Transverse colon (tissue), 4 donors: ENCODE measurements at places on chromosomes 13 and 19. TPM values are rescaled to one million over a fixed set of nuclear protein-coding genes. Genes with fewer than 3 reads are reported as not detected.

DNA sequence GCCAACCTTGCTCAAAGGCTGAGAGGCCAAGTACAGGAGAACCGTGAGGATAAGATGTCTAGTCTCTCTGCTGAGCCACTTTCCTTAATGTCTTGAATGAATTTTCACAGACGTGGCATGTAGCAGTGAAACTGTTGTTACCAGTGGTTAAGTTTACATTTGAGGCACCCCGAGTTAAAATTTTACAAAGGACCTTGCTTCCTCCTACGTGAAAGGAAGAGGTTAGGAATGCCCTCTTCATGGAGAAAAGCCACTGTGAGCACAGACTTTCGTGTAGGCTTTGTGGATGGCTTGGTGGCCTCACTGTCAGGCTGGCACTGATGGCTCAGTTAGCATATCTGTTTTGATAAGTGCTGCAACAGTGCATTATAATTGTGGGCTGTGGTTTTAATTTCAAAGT is 2.7 kb downstream of the GJB2 start:
- DNase-seq, result no peak
- H3K4me1 ChIP-seq, result peaks cover 34% of the 10 kb centered on the region
- no peak overlapping the region for H3K27ac ChIP-seq
- H3K4me3 ChIP-seq, result no peak overlapping the region

GRCh38 chr13:98457053-98457452 is 119.9 kb downstream of the STK24 start:
- peaks cover 6% of the 10 kb centered on the region for H3K4me1 ChIP-seq
- H3K27me3 ChIP-seq, result no peaks in the 10 kb centered on the region
- no peak for DNase-seq

DNA sequence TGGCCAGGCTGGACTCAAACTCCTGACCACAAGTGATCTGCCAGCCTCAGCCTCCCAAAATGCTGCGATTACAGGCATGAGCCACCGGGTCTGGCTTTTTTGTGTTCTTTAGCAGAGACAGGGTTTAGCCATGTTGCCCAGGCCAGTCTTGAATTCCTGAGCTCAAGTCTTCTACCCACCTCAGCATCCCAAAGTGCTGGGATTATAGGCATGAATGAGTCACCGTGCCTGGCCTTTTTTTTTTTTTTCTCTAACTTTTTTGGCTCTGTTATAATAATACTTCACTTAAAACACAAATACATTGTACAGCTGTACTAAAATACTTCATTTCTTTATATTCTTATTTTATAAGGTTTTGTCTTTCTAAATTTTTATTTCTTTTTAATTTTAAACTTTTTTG is 599.5 kb upstream of the PCDH9 start:
- no peaks in the 10 kb centered on the region for H3K27me3 ChIP-seq
- H3K4me3 ChIP-seq, result no peak overlapping the region
- H3K4me1 ChIP-seq, result no peaks in the 10 kb centered on the region

- no peaks in the 10 kb centered on the region for H3K4me1 ChIP-seq
- no peak for DNase-seq
- H3K4me3 ChIP-seq, result no peak overlapping the region
- H3K27me3 ChIP-seq, result no peaks in the 10 kb centered on the region
- H3K36me3 ChIP-seq, result no peaks in the 10 kb centered on the region
- H3K27ac ChIP-seq, result no peak overlapping the region
These were observed 83.1 kb downstream of the AKAP11 start for GRCh38 chr13:42355092-42355485.

DNA sequence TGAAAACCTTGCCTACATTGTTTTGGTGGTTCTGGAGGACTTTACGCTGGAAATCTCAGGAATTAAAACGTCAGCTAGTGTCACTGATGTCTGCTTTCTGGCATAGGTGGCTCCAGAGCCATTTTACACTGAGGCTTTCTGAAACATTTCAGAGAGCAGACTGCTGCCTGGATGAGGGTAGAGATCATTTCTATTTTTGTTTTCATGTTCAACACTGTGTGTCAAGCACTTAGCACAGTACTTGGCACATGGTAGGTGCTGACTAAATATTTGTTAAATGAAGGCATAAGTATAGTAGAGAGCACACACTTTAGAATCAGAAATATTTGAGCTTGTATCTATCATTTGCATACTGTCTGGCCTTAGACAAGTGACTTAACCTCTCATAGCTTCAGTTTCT is 59.1 kb upstream of the FRY start:
- H3K36me3 ChIP-seq, result no peaks in the 10 kb centered on the region
- H3K27me3 ChIP-seq, result no peaks in the 10 kb centered on the region
- no peak overlapping the region for H3K27ac ChIP-seq
- no peak overlapping the region for H3K4me3 ChIP-seq

GRCh38 chr13:63107179-63107943 is 1691.7 kb upstream of the PCDH20 start:
- no peaks in the 10 kb centered on the region for H3K36me3 ChIP-seq
- H3K27ac ChIP-seq, result no peak overlapping the region
- no peak overlapping the region for H3K4me3 ChIP-seq
- H3K4me1 ChIP-seq, result no peaks in the 10 kb centered on the region
- no peaks in the 10 kb centered on the region for H3K27me3 ChIP-seq
- no peak for DNase-seq

DNA sequence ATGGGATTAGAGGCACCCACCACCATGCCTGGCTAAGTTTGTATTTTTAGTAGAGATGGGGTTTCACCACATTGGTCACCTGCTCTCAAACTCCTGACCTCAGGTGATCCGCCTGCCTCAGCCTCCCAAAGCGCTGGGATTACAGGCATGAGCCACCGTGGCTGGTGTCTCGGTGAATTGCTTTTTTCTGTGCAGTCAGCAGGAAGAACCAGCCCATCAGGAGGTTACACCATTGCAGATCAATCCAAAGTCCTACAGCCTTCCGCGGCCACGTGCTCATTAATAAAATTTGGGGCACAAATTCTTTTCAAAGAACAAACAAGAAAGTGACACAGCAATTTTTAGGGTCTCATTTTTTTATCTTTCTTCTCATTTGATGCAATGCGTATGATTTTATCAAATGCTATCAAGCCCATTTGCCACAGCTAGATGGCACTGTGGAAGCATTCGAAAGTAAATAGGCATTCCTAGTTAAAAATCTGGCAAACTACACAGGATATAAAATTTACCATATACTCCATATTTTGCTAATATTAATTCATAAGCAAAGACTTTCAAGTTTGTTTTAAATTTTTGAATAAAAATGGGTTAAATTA is 54.4 kb upstream of the ZNF835 start:
- H3K4me1 ChIP-seq, result no peaks in the 10 kb centered on the region
- no peaks in the 10 kb centered on the region for H3K27me3 ChIP-seq
- H3K27ac ChIP-seq, result no peak overlapping the region

DNA sequence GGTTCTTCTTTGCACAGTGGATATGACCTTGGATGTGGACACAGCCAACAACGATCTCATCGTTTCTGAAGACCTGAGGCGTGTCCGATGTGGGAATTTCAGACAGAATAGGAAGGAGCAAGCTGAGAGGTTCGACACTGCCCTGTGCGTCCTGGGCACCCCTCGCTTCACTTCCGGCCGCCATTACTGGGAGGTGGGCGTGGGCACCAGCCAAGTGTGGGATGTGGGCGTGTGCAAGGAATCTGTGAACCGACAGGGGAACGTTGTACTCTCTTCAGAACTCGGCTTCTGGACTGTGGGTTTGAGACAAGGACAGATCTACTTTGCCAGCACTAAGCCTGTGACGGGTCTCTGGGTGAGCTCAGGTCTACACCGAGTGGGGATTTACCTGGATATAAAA is 9.4 kb downstream of the RFPL4AL1 start:
- H3K36me3 ChIP-seq, result no peaks in the 10 kb centered on the region
- H3K4me1 ChIP-seq, result no peaks in the 10 kb centered on the region
- H3K4me3 ChIP-seq, result no peak overlapping the region
- DNase-seq, result no peak

Gene TEX29
- total RNA-seq, result not detected
